ENCODE measurements at places on chromosomes 3 and 15.

DNA sequence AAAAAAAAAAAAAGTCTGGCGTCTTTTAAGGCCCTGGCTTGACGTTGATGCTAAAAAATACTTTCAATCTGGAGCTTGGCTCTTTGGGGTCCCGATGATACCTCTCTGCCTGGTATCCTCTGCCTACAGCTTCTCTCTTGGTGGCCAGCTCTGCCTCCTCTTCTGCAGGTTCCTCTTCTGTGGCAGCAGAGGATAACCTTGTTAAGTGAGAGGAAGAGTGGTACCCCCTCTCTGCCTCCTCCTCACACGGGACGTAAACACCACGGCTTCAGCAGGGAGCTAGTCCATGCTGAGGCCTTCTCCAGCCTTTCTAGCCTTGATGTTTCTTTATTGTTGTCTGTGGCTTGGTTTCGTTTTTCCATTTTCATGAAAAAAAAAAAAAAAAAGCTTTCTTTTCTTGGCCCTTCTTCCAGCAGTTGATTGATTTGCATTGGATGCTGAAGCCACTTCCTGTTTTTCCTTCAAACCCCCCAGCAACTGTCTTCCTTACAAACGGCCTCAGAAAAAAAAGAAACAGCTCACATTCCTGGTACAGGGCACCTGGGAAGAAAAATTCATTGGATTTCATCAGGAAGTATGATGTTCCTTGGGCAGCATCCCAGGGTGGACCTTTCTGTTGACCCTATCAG is 59.7 kb downstream of the RORA start:
- DNase-seq = no peak

GRCh38 chr3:53318522-53318921 is 28.8 kb downstream of the DCP1A start:
- DNase-seq = no peak

GRCh38 chr3:30440880-30441279 is 165.5 kb upstream of the TGFBR2 start:
- DNase-seq = no peak

GRCh38 chr3:16838561-16838960 is 46.2 kb upstream of the PLCL2 start:
- DNase-seq = no peak

GRCh38 chr15:57290187-57290586 is 86.1 kb upstream of the CGNL1 start:
- DNase-seq = no peak

DNA sequence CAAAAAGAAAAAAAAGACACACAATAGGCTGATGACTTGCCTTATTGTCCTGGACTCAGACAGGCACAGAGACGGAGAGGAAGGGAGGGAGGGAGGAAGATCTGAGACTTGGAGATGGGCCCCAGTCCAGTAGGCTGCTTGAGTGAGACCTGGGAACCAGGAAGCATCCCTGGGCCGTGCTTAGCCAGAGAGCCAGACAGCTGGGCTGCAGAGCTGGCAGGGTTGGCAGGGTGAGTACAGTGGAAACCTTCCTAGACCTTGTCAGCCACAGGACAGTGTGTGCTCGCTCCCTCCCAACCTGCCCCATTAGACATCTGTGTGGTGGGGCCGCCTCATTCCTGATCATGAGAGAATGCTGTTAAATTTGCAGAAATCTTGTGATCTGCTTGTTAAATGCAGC is 107.9 kb upstream of the ALDH1A3 start:
- DNase-seq = peak; percentile 82

GRCh38 chr15:34793071-34793470 is 2.3 kb downstream of the ACTC1 start:
- DNase-seq = no peak

DNA sequence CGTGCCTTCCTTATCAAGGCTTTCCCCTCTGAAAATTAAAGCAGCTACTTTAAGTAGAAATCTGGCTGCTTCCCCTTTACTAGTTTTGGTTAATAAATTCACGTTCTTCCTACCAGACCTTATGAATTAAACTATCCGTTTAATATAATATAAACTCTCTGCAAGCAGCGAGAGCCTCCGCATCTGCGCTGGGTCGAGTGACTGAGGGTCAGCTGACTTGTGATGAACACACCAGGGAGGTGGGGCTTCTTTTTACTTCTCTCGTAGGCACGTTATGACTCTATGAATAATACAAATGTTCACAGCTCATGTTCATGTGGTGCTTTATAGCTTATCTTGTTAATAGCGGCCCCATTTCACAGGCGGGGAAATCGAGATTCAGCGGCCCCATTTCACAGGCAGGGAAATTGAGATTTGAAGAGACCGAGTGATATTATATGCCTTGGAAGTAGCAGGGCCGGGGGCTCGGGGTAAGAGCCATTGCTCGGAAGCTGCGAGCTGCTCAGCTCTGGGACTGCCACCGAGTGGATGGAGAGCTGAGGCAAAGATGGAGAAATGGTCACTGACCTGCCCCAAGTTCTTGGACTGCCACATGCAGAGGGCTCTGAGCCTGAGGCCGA is 8.3 kb downstream of the MUC4 start:
- DNase-seq = no peak

DNA sequence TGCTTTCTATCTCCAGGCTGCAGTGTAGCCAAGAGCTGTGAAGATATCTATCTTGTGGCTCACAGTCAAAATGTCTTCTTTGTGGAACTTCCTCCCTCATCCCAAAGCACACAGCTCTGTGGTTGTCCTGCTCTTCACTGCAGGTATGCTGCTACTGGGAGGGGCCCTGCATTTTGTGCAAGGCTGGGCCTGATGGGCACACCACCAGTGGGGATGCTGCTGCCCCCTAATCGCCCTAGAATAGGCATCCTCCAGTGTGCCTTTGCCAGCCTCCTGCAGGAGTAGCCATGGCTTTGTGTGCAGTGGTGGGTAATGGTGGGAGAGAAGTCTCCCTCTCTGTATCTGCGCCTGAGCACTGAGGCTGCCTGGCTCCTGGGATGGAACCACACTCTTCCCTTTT is 297.3 kb downstream of the DOCK3 start:
- no peak for DNase-seq

GRCh38 chr15:56367156-56367555 is 1.9 kb downstream of the TEX9 start:
- DNase-seq = no peak

GRCh38 chr3:110685630-110686029 is 386.0 kb upstream of the NECTIN3 start:
- DNase-seq = no peak

GRCh38 chr3:22231061-22231460 is 480.1 kb upstream of the ZNF385D start:
- no peak for DNase-seq

DNA sequence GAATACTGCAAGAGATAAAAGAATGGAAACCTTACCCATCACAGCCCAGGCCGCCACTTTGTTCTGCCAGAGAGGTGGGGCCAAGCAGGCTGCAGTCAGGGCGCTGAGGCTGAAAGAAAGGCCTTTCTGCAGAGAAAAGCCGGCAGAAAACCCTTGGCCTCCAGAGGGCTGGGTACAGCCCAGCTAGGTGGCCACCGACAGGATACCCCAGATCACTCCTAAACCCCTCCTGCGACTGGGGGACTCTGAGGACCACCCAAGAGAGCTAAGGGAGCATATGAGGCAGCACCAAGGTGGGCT is 69.3 kb downstream of the SMAD6 start:
- DNase-seq = no peak

GRCh38 chr3:173762501-173762900 is 365.0 kb downstream of the NLGN1 start:
- no peak for DNase-seq

DNA sequence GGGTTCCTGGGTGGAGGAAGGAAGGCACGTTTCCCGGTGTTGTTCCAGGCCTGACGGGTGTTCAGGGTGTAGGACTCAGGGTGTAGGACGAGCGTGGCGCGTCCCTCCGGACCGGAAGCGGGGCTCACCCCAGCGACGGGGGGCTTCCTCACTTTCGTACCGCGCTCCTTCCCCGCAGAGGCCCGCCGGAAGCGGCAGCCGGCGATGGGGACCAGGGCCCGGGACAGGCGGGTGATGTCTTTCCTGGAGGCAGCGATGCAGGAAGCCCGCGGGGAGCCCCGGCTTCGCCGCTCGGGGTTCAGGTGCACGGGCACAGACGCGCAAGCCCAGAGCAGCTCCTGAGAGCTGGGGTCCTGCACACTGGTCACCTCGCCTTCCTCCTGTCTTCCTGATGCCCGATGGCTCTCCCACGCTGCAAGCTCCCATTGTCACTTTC is 13.4 kb downstream of the FOXL2NB start:
- no peak for DNase-seq
